ENCODE measurements at places on chromosomes 13 and 19. TPM values are rescaled to one million over a fixed set of nuclear protein-coding genes. Genes with fewer than 3 reads are reported as not detected.

DNA sequence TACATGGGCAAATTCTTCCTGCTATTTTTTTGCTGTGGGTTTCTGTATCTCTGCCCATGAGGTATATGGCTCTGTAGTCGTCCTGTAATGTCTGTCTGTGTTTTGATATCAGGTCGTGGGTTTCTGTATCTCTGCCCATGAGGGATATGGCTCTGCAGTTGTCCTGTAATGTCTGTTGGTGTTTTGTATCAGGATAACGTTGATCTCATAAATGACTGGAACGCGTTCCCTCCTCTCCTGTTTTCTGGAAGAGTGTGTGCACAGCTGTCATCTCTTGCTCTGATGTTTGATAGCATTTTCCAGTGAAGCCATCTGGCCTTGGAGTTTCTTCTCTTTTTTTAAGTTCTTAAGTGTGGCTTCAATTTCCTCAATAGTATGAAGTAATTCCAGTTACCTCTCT, 57.2 kb downstream of the SOX1 start:
- DNase-seq: no peak

The SPRED3 gene
- 13.3 TPM for total RNA-seq

The RFXANK gene
- total RNA-seq: 73.9 TPM

DNA sequence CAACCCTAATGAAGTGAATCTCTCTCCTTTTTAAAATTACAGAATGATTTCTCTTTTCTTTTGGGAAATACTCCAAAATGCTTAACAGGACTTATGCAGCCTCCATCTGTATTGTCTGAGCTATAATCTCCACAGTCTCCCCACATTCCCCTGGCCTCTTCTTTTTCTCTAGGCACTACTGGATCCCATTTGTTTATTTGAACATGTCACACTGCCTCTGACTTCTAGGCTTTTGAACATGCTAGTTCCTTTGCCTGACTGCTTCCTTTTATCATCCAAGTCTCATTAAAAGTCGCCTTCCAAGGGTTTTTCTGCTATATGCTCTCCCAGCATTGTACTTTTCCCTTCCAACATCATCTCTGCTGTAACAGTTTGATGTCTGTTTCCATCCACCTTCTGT, 548.7 kb downstream of the PCDH9 start:
- DNase-seq: no peak

The MAST3 gene
- total RNA-seq: 13.7 TPM

The C19orf53 gene
- 201 TPM for total RNA-seq

The ZNF793 gene
- total RNA-seq: 2.8 TPM

The GAPDHS gene
- total RNA-seq: not detected

GRCh38 chr19:8215783-8216182, 6.6 kb downstream of the CERS4 start:
- no peak for DNase-seq

DNA sequence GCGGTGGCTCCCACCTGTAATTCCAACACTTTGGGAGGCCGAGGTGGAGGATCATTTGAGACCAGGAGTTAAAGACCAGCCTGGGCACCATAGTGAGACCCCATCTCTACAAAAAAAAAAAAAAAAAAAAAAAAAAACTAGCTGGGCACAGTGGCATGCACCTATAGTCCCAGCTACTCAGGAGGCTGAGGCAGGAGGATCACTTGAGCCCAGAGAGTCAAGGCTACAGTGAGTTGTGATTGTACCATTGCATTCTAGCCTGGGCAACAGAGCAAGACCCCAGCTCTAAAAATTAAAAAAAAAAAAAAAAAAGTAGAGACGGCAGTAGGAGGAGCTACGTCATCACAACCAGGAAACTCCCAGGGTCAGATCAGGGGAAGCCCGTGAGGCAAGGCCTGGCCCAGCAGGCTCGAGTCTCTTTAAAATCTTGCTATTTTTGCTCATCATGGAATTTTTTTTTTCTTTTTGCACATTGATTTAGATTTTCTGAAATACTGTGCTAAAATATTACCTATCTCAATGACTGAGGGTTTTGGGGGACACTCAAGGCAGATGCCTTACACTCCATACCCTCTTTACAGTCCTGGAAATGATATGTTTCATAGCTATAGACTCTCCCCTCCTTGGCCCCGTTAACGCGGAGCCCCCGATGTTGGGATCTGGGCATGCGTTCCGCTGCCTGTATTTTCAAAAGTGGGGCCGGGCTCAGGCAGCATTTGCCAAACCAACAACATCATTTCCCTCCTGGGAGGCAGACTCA, 44.4 kb upstream of the USE1 start:
- no peak for DNase-seq

The C1QTNF9B gene
- not detected for total RNA-seq

DNA sequence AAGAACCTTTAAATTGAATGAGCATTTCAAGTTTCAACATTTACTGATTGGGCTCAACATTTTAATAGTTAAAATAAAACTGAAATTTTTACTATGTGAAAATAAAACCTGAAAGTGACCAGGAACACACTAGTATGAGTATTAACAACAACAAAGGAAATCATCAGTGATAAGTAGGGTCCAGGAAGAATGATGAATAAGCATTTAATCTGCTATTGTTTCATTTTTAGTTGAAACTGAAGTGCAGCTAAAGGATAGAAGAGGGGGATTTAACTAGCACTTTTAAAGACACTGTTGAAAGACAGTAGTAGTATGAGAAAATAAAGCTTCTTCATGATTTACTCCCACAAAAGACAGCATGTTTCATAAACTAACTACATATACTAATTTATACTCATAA, 250.9 kb upstream of the IPO5 start:
- no peak for DNase-seq

The TRPC4 gene
- total RNA-seq: 15.6 TPM

- no peak for DNase-seq
Observed at GRCh38 chr19:35786299-35787160, 11.2 kb downstream of the ARHGAP33 start.

DNA sequence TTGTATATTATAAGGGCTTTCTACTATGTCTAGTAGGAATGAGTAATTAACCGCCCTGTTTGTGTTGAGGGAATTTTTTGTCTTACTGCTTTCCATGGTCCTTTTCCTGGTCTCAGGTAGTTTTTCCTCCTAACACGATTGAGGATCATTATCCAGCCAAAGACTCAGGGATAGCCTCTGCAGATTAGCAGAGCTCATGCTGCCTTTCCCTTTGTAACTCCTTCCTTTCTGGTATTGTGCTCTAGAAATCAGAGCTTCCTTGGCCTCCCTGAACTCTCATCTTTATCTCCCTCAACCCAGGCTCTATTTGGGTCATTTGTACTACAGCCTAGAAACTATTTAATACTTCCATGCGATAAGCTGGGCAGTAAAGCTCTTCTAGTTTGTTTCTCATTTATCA, 142.1 kb downstream of the PDS5B start:
- DNase-seq: no peak
